ENCODE measurements at places on chromosomes 16 and 17. TPM values are rescaled to one million over a fixed set of nuclear protein-coding genes. Genes with fewer than 3 reads are reported as not detected.

The HSD17B2 gene
- not detected for polyA plus RNA-seq

- H3K36me3 ChIP-seq = no peaks in the 10 kb centered on the region
- H3K27me3 ChIP-seq = no peaks in the 10 kb centered on the region
- H3K4me1 ChIP-seq = peaks cover 57% of the 10 kb centered on the region
These were observed 14.7 kb downstream of the DBNDD1 start for GRCh38 chr16:90004577-90004976.

- peak; percentile 59 for DNase-seq
- peak overlapping the region; percentile 95 for H3K4me3 ChIP-seq
- peaks cover 19% of the 10 kb centered on the region for H3K4me1 ChIP-seq
These were observed 5.0 kb downstream of the SLC5A2 start for GRCh38 chr16:31487720-31488467.

DNA sequence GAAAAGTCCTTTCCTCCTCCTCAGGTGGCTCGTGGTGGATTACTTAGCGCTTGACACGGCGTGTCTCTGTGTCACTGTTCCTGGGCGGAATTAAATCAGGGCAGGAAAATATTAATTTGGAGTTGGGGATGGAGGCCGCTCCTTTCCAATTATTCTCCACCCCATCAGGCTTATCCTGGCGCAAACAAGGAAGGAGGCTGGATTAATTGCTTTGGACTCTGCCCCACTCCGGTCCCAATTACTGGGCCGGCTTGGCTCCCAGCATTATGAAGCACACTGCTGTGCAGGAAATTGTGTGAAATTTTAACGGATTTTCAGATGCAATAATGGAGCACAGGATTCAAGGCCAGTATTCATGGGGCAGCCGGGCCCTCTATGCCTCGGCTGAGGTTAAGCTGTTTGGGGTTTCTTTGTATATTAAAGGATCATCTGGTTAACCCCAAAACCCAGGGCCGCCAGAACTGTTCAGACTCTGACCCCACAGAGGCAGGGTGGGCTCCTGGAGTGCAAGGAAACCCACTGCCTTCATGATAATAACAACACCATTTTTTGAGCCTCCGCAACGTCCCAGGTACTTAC is 87.8 kb downstream of the MRM1 start:
- peaks cover 34% of the 10 kb centered on the region for H3K27me3 ChIP-seq
- no peak overlapping the region for H3K4me3 ChIP-seq
- DNase-seq = no peak
- peak overlapping the region; percentile 26 for H3K27ac ChIP-seq
- no peaks in the 10 kb centered on the region for H3K36me3 ChIP-seq
- H3K4me1 ChIP-seq = no peaks in the 10 kb centered on the region

DNA sequence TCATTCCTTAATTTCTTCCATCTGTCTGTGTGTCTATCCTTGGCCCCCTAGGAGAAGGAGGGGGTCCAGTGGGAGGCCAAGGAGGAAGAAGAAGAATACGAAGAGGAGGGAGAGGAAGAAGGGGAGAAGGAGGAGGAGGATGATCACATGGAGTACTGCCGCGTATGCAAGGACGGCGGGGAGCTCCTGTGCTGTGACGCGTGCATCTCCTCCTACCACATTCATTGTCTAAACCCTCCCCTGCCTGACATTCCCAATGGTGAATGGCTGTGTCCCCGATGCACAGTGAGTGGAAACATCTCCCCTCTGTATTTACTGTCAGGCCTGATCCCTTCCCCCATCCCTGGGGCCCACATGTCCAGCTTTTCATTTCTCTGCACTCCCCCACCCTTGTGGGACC is 6.3 kb downstream of the CHD3 start:
- H3K4me3 ChIP-seq = no peak overlapping the region
- no peak overlapping the region for H3K27ac ChIP-seq
- H3K36me3 ChIP-seq = peaks cover 34% of the 10 kb centered on the region

The ZFP1 gene
- 6.5 TPM for polyA plus RNA-seq

GRCh38 chr16:51713502-51713901 is 562.4 kb upstream of the SALL1 start:
- no peak overlapping the region for H3K27ac ChIP-seq
- no peaks in the 10 kb centered on the region for H3K4me1 ChIP-seq

DNA sequence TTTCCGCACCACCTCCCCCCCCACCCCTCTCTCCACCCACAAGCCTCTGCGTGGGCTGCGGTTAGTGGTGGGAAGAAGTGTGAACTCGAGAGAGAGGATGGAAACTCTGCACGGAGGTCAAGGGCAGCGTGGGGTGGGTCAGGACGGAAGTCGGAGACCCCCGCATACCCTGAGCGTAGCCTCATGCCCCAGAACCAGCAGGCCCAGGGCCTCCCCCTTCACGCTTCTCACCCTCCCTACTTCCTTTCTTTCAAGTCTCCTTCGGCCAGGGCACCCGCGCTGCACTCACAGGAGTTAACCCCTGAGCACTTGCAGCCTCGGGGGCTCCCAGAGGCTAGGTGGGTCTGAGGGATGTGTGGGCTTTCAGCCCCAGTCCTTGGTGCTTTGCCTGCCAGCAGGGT is 9.2 kb downstream of the TBKBP1 start:
- H3K27me3 ChIP-seq = no peaks in the 10 kb centered on the region
- no peaks in the 10 kb centered on the region for H3K36me3 ChIP-seq
- H3K27ac ChIP-seq = no peak overlapping the region
- H3K4me3 ChIP-seq = peak overlapping the region; percentile 73
- peak; percentile 35 for DNase-seq

The NXPH3 gene
- not detected for polyA plus RNA-seq

- DNase-seq = peak; percentile 80
- peak overlapping the region; percentile 92 for H3K4me3 ChIP-seq
- peaks cover 43% of the 10 kb centered on the region for H3K4me1 ChIP-seq
- no peaks in the 10 kb centered on the region for H3K27me3 ChIP-seq
- peak overlapping the region; percentile 75 for H3K27ac ChIP-seq
These were observed 1.1 kb downstream of the MT2A start for GRCh38 chr16:56609463-56609921.

DNA sequence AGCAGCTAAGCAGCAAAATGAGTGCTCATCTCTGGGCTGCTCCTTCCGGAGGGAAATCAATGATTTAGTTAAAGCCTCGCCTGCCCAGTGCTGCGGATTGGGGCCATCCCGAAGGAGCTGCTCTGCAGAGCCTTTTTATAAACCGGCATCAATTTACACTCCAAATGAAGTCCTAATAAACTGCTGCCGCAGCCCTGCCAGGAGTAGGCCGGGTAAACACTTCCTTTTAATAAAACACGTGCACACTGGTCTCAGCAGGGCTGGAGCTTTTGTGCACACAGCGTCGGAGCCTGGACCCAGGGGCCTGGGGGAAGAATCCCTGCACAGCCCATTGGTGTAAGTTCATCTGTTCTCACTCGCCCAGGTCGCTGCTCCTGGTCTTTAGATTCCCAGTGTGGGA is 79.6 kb upstream of the HS3ST2 start:
- no peak for DNase-seq
- H3K27me3 ChIP-seq = peaks cover 14% of the 10 kb centered on the region
- H3K4me3 ChIP-seq = no peak overlapping the region
- H3K4me1 ChIP-seq = peaks cover 4% of the 10 kb centered on the region
- H3K27ac ChIP-seq = no peak overlapping the region

- no peaks in the 10 kb centered on the region for H3K4me1 ChIP-seq
- no peak overlapping the region for H3K27ac ChIP-seq
- H3K4me3 ChIP-seq = no peak overlapping the region
- DNase-seq = no peak
- no peaks in the 10 kb centered on the region for H3K36me3 ChIP-seq
- H3K27me3 ChIP-seq = no peaks in the 10 kb centered on the region
These were observed 89.8 kb downstream of the PMP22 start for GRCh38 chr17:15175356-15175755.

- peak; percentile 15 for DNase-seq
- peaks cover 4% of the 10 kb centered on the region for H3K4me1 ChIP-seq
- H3K4me3 ChIP-seq = peak overlapping the region; percentile 83
- H3K36me3 ChIP-seq = no peaks in the 10 kb centered on the region
- H3K27ac ChIP-seq = peak overlapping the region; percentile 56
These were observed 441 bp downstream of the CMTM4 start for GRCh38 chr16:66695935-66696668.

DNA sequence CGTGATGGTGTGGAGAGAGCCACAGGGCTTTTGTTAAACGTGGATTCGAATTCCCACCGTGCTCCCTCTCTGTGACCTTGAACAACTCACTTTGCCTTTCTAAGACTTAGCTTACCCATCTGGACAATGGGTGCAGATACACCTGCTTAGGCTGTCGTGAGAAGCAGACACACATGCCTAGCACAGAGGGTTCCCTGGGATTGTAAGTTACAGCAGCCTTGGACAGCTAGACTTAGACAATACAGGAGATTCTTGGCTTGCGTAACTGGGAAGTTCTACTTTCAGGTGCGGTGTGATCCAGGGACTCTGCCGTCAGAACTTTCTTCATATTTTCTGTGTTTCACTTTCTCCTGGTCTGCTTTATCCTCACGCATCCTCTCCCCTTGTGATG is 127.0 kb downstream of the ABCC1 start:
- DNase-seq = no peak
- H3K36me3 ChIP-seq = peaks cover 19% of the 10 kb centered on the region
- H3K4me1 ChIP-seq = peaks cover 14% of the 10 kb centered on the region
- no peak overlapping the region for H3K4me3 ChIP-seq

The JPH3 gene
- not detected for polyA plus RNA-seq

The CACNG3 gene
- not detected for polyA plus RNA-seq

GRCh38 chr17:74287031-74287602 is 13.1 kb downstream of the DNAI2 start:
- H3K4me3 ChIP-seq = no peak overlapping the region
- H3K27me3 ChIP-seq = peaks cover 4% of the 10 kb centered on the region
- no peak overlapping the region for H3K27ac ChIP-seq
- DNase-seq = no peak
- H3K36me3 ChIP-seq = no peaks in the 10 kb centered on the region

GRCh38 chr16:71479420-71479819 is 9.7 kb downstream of the ZNF19 start:
- H3K4me3 ChIP-seq = no peak overlapping the region
- no peak for DNase-seq
- H3K36me3 ChIP-seq = peaks cover 28% of the 10 kb centered on the region
- no peaks in the 10 kb centered on the region for H3K27me3 ChIP-seq
- no peak overlapping the region for H3K27ac ChIP-seq
- peaks cover 10% of the 10 kb centered on the region for H3K4me1 ChIP-seq

The CTF1 gene
- not detected for polyA plus RNA-seq

DNA sequence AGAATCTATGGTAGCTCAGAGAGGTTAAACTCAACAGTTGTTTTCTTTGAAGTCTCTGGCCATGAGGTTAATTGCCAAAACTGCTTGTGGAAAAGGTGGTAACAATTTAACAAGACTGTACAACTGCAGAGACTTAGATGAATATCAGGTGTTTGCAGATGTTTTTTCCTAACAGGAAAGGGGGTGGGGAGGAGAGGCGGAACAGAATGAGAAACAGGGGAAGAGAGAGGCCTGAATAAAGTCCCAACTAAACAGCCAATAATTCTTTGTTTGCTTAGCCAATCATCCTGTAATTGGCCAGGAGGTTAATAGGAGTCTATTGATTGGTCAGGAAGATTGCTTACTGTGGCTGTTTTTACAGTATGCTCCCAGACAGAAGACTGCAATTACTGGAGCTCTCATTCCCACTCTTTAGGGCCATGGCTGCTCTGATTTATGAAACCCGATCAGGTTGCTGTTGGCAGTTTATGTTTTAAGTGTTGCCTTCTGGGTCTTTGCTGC is 249.7 kb upstream of the TBX2 start:
- H3K27ac ChIP-seq = no peak overlapping the region
- peaks cover 25% of the 10 kb centered on the region for H3K4me1 ChIP-seq
- H3K36me3 ChIP-seq = no peaks in the 10 kb centered on the region
- no peaks in the 10 kb centered on the region for H3K27me3 ChIP-seq

DNA sequence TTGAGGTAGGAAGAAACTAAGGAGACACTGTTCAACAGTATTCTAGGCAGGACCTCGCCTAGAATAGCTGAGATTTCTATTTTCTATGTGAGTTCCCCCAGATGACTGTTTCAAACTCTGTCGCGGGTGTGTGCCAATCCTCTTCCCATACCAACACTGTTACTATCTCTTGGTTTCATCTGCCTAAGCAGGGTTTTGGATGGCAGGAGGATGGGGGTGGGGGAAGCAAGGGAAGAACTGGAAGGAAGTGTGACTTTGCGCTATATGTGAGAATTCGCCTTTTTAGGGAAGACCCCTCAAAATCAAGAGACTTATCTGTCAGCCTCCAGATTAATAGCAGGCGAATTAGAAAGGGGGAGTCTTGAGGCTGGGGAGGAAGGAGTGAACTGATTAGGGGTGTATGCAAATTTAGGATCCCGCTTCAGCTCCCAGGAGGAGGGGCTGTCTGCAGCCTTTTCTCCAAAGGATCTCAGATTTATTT is 521 bp upstream of the G6PC3 start:
- H3K27ac ChIP-seq = peak overlapping the region; percentile 88
- peak overlapping the region; percentile 93 for H3K4me3 ChIP-seq
- no peaks in the 10 kb centered on the region for H3K36me3 ChIP-seq
- DNase-seq = no peak
- peaks cover 41% of the 10 kb centered on the region for H3K4me1 ChIP-seq
- no peaks in the 10 kb centered on the region for H3K27me3 ChIP-seq

The TPSG1 gene
- not detected for polyA plus RNA-seq

The KRT35 gene
- not detected for polyA plus RNA-seq

The NME3 gene
- 53.0 TPM for polyA plus RNA-seq

DNA sequence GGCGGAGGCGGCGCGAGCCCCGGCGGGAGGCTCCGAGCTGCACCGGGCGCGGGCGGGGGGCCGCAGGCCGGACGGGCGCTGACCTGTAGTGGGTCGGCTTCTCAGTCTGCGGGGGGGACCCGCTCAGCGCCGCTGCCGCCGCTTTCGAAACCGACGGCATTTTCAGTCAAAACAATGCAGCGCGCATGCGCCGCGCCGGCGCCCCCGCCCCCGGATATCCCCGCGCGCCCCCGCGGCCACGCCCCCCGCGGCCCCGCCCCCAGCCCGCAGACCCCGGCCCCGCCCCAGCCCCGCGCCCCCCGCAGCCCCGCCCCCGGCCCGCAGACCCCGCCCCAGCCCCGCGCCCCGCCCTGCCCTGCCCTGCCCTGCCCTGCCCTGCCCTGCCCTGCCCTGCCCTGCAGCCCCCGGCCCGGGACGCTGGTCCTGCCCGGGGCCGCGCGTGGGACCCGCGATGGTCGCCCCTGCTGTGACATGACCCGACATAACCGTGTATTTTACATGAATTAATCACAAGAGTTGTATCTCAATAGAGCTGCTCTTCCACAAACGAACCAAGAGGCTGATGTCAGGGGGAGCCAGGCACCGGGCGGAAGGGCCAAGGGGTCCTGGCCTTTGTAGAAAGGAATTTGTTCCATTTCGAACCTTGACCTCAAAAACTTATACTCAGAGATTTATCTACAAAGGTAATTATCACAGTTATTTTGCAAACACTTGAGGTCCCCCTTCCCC is at the start of gene UNKL:
TSS of gene UNKL (minus strand) at position 173 of the 729 bp plus-strand sequence. CDS start at position 160, 13 bp downstream.
- peak within 1 kb of the TSS; percentile 95 for H3K27ac ChIP-seq
- H3K36me3 ChIP-seq = no peaks in the 10 kb centered on the region
- peak; percentile 76 for DNase-seq
- H3K27me3 ChIP-seq = no peaks in the 10 kb centered on the region
- peak within 1 kb of the TSS; percentile 87 for H3K4me3 ChIP-seq
- H3K4me1 ChIP-seq = peaks cover 9% of the 10 kb centered on the region

The KRT9 gene
- polyA plus RNA-seq = not detected

The TMEM235 gene
- polyA plus RNA-seq = not detected
